ENCODE measurements at places on chromosomes 5 and 9.
A peak's percentile ranks its signal among the peaks of the same experiment; 100 is the strongest.

DNA sequence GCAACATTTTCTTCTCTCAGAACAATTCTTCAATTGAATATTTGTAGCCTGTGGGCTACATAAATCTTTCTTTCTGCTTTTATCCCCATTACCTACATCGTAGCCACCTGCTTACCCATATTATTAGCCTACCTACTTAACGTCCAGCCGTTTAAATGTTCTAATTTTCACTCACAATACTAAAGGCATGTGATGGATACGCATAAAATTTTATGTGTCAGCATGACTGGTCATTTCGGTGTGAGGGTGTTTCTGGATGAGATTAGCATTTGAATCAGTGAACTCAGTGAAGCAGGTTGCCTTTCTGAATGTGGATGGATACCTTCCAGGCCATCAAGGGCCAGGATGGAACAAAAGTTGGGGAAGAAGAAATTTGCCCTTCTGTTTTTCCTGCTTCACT, 1722.5 kb upstream of the ACO1 start:
- DNase-seq = no peak

GRCh38 chr9:34546834-34547827, 24.3 kb upstream of the ENHO start:
- DNase-seq = peak; percentile 78

DNA sequence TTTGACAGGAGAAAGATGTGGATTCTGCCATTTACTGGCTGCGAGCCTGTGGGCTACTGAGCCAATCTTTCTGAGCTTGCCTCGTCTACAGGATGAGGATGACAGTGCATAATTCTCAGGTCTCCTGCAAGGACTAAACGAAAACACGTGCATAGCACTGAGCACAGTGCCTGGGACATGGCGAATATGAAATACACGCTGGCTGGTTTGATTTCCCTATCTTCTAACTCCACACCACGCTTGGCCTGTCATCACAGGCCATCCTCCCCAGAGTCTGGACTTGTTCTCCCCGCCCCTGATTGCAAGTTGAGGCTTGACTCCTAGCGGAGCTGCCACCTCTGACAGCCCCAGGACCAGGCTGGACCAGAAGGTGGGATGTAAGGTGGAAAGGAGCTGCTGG, 37.9 kb downstream of the ARPC5L start:
- no peak for DNase-seq

GRCh38 chr5:154352960-154353548, 92.7 kb upstream of the SAP30L start:
- peak; percentile 67 for DNase-seq

GRCh38 chr5:170576602-170577535, 73.0 kb downstream of the KCNIP1 start:
- DNase-seq = peak; percentile 28

DNA sequence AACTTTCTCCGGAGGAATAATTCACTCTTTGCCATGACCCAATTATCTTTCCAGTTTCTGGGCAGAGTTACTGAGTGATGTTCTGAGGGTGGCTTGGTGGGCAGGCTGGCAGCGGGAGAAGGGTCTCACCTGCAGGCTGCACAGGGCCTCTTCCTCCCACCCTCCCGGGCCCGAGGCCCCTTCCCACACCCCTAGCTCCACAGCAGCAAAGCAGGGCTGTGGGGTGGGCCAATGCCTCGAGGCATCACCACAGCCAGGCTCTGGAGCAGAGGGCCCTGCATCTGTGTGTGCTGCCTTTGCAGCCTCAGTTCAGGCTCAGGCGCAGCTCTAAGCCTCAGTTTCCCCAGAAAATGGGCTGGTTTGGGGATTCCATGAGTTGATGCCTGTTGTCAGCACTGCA, 120.2 kb upstream of the FOXD4L5 start:
- DNase-seq = no peak
